ENCODE measurements at places on chromosomes 11 and 22.

DNA sequence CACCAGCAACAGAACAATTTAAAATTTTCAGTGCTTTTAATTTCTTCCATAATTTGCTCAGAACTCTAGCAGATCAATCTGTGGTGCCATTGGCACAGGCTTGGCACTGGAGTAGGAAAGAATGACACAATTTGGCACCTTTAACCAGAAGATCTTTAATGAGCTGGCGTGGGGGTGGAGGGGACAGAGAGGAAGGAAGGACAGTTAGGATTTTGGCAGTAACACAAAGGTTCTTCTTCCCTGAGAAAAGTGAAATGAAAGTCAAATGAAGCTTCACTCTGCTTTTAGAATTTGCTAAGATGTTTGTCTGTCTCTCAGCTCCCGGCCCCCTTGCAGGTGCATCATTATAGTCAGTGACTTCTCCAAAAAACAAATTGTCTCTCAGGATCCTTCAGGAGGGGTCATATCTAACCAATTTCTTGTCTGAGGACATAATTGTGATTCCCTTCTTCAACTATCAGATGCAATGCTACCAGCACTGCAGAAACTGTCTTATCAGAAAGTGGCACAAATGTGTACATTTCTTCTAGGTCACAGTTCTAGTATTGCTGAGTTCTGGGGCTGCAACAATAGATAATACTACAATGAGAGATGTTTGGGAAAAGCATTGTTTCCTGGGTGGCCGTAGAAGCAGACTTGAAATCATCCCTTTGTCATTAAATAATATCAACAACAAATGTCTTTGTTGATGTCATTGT is 66.8 kb downstream of the CSTPP1 start:
- no peak for DNase-seq

GRCh38 chr11:61716478-61717285 is 35.8 kb upstream of the MYRF start:
- no peak for DNase-seq

DNA sequence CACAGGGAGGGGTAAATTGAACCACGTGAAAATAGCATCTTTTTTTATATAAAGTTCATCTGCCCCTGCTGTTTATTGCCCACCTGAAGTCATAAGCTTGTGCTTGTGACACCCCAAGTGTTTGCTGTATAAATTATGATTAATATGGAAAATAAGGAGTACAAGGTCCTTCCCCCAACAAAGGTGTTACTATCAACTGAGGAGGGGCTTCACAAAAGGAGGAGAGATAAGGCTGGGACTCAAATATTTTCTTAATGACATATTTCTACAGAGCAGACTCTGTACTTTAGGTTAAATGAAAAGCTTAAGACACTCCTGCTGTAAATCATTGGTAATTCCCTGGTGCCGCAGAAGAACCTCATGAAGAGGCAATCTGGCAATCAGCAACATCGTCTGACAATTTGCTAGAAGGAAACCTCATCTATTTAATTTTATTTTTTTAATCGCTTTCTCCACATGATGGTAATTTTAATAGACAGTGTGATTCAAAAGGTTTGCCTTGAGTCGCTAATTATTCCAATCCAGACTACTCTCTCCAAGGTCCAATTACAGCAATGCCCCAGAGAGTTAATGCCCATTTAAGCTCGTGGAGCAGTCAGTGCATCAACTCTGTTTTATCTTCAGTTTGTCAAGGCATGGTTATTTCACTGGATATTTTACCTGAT is 1432.4 kb downstream of the FAM181B start:
- DNase-seq: no peak

DNA sequence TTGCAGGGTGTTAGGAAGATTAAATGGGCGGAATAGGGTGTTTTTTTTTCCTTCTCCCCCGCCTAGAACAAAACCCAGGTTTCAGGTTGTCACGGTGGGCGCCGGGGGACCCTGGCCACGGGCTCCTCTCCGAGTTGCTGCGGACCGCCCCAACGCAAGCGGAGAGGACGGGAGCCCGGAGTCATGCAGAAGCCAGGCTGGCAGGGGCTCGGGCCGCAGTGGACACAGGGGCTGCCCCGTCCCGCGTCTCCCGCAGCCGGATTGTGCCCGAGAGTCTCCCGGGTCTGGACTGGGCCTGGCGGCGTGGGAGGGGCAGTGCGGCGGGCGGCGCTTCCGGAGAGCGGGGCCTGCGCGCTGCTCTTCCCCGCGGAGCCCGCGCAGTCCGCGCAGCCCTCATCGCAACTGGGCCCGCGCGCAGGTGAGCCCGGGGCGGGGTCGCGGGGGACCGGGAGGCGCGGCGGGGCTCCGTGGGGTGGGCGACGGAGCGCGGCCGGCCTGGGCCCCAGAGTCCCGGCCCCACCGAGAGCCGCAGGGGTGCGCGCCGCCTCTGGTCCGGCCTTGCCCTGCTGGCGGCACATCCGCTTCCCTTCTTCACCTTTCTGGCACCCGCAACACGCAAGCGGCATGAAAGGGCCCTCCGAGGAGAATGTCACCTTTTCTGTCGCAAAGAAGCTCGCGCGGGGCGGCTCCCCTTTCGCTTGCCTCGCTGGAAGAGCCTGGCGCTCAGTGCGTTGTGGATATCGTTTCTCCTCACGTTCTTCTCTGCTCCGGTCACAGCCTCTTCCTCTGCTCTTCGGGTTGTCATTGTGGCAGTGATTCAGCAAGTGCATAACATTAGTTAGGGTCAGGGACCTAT is at the start of gene TIRAP:
TIRAP (plus strand) TSS at position 358 of the 856 bp plus-strand sequence. CDS start 7,802 bp downstream, outside the sequence.
- peak; percentile 78 for DNase-seq

DNA sequence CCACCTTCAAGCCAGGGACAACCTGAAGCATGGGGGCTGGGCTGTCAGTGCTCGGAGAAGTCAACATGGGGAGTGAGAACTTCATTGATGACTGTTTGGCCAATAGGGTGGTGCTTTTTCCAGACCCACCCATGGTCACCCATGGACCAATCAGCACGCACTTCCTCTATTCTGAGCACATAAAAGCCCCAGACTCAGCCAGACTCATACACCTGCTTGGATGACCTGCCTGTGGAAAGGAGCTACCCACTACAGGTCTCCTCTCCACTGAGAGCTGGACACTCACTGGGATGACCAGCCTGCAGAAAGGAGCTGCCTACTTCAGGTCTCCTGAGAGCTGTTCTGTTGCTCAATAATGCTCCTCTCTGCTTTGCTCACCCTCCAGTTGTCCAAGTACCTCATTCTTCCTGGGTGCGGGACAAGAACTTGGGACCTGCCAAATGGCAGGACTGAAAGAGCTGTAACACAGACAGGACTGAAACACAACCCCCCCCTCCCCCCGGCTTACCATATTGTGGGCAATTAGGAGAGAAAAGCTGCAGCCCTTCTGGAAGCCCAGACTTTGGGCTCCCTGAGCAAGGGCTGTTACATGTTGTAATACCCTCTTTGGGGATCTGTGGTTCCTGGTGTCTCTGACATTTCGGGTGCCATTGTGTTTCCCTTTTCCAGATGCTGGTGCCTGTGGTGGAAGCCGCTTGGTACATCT is 44.4 kb upstream of the WNT11 start:
- DNase-seq: no peak

Data from umbilical cord (tissue), 2 donors.